ENCODE measurements at places on chromosomes 16 and 17.
A peak's percentile ranks its signal among the peaks of the same experiment; 100 is the strongest.

DNA sequence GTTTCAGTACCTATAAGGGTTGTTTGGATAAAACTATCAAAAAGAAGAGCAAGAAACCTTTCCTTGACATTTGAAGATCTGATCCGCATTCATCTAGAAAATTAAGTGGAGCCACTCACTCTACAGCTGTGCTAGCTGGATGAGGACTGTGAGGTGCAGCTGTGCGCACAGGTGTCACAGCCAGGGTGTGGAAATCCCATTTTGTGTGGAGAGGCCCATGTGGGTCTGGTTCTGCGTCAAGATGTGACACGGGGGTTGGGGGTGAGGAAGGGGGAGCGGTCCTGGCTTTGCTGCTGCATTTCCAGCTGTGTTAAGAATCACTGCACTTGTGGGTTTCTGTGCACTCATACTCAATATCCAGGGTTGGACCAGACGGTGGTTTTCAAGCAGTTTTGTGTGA lies 70.7 kb downstream of the CLEC16A start:
- no peak for DNase-seq

DNA sequence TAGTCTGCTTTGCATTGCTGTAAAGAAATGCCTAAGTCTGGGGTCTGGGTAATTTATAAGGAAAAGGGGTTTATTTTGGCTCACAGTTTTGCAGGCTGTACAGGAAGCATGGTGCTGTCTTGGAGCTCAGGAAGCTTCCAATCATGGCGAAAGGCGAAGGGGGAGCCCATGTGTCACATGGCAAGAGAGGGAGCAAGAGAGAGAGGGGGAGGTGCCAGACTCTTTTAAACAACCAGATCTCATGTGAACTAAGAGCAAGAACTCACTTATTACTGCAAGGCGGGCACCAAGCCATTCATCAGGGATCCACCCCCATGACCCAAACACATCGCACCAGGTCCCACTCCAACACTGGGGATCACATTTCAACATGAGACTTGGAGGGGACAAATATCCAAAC lies 148.2 kb upstream of the HS3ST2 start:
- no peak for DNase-seq

- no peak for DNase-seq
Observed at GRCh38 chr16:15460601-15461000, 26.2 kb downstream of the BMERB1 start.

GRCh38 chr16:57609541-57610401 lies 18.7 kb upstream of the ADGRG1 start:
- peak; percentile 61 for DNase-seq

DNA sequence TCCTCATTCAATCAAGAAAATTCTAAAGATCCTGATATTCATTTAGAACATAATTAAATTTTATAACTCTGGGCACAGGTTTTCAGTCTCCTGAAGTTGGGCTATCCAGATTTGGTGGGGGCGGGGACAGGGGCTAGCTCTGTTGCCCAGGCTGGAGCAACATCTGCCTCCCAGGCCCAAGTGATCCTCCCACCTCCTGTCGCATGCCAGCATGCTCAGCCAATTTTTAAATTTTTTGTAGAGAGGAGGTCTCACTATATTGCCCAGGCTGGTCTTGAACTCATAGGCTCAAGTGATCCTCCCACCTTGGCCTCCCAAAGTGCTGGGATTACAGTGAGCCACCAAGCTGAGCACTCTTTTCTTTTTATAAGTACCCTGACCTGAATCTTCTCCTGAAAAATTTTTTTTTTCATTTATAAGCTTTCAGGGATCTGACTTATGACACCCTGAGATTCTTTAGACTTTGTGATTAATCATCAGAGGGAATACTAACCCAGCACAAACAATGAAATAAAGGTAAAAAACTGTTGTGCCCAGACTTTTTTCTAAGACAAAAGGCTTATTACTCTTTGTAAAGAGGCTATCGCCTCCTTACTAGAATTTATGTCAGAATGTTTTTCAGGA lies 62.6 kb downstream of the TUBD1 start:
- DNase-seq = no peak

DNA sequence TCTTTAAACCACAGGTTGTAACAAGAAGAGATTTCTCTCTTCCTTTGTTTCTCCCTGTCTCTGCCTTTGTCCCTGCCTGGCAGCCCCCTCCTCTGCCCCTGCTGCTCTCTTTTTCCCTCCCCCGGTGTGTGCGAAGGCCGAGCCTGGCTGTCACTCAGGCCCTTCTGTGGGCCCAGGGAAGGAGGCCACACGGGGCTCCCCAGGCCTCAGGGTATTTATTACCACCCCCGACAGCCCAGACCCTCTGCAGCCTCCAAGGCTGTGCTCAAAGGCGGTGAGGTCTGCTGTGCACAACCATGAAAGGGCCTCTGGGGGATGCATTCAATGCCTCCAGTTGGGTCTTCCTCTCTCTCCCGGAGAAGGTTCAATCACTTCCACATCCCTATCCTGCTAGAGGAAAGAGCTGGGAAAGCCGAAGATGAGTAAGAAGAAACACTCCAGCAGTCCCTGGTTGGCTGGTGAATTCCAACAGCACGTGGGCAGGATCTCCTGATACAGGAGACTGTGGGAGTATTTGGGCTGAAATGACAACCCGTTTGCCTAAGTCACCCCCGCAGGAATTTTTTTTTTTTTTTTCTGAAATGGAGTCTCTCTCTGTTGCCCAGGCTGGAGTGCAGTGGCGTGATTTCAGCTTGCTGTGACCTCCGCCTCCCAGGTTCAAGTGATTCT lies 34.2 kb downstream of the ZNF423 start:
- no peak for DNase-seq

- DNase-seq = no peak
Observed at GRCh38 chr16:88844419-88845036, 12.2 kb downstream of the GALNS start.

DNA sequence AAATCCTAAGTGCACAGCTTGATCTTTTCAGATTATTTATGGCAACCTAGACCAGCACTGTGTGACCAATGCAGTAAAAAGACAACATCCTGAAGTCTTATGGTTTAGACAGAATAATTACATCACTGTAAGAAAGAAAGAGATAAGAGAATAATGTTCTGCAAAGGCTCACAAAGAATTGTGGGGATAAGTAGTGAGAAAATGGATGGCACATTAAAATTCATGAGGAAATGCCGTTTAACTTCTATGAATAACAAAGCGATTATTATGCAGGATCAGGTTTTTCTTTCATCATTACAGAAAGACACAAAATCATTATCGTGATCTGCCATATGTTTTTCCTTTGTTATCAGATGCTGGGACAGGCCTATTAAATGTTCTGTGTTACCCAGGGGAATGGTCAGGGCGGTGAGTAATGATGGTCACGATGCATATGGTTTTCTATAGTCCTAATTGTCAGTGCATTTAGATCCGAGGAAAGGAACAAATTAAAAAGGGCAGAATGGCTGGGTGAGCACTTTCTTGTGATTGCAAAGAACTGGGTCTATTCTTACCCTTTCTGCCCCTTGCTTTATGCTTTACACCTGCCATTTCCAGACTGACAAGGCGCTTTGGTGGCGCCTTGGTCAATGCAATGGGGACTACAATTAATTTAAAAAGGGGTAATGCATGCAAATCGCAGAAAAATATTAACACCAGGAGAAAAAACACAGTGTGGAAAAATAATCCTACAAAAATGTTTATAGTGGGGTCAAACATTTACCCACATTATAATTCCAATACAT lies 18.1 kb upstream of the DHX40 start:
- no peak for DNase-seq

- no peak for DNase-seq
Observed at GRCh38 chr17:45910667-45911066, 16.3 kb downstream of the MAPT start.

GRCh38 chr17:43768382-43768781 lies 9.8 kb upstream of the SOST start:
- no peak for DNase-seq

- no peak for DNase-seq
Observed at GRCh38 chr16:48347980-48348379, 37.2 kb downstream of the SIAH1 start.

- no peak for DNase-seq
Observed at GRCh38 chr17:38417210-38417951, 10.9 kb upstream of the ARHGAP23 start.

DNA sequence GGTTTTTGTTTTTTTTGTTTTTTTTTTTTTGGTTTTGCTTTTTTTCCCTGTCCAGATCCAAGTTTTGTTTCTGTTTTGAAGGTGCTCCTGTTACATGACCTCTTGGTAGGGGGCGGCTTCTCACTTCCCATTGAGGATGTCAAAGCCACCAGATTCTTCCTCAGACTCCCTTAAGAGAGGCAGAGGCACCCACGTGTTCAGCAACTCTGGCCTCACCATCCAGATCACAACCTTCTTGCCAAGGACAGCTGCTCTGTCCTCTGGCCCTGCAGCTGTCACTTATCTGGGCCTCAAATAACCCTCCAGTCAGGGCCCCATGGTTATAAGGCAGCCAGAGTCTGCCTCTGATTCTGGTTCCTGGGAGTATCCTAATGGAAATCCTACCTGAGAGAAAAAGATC lies 208.5 kb downstream of the STX8 start:
- DNase-seq = no peak

DNA sequence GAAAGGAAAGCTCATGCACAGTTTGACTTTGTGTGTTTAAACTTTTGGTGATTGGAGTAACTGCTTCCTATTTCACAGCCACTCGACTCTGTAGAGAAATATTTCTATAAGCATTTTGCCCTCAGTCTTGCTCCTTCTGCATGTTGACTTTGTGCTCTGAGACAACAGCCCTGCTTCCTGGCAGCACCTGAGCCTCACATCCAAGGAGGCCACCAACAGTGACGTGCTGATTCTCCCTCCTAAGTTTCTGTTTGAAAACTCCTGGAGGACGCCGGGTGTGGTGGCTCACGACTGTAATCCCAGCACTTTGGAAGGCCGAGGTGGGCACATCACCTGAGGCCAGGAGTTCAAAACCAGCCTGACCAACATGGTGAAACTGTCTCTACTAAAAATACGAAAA lies 23.9 kb upstream of the WSB1 start:
- no peak for DNase-seq
